ENCODE measurements at places on chromosomes 16 and 17. TPM values are rescaled to one million over a fixed set of nuclear protein-coding genes. Genes with fewer than 3 reads are reported as not detected.

OTOA gene
- 0.11 TPM for total RNA-seq

CCL3 gene
- total RNA-seq, result not detected

COPZ2 gene
- 0.77 TPM for total RNA-seq

C16orf74 gene
- 4.9 TPM for total RNA-seq

GRCh38 chr16:85137323-85138072 lies 25.2 kb upstream of the CIBAR2 start:
- DNase-seq, result no peak
